Breast epithelium (tissue), 4 donors: ENCODE measurements at places on chromosomes 7 and 10. TPM values are rescaled to one million over a fixed set of nuclear protein-coding genes. Genes with fewer than 3 reads are reported as not detected.

- no peaks in the 10 kb centered on the region for H3K4me1 ChIP-seq
- no peak overlapping the region for H3K4me3 ChIP-seq
- H3K27me3 ChIP-seq, result no peaks in the 10 kb centered on the region
- peak overlapping the region; percentile 4 for H3K27ac ChIP-seq
- no peak for DNase-seq
Measured at GRCh38 chr7:29483219-29484104, 80.2 kb upstream of the PRR15 start.

DNA sequence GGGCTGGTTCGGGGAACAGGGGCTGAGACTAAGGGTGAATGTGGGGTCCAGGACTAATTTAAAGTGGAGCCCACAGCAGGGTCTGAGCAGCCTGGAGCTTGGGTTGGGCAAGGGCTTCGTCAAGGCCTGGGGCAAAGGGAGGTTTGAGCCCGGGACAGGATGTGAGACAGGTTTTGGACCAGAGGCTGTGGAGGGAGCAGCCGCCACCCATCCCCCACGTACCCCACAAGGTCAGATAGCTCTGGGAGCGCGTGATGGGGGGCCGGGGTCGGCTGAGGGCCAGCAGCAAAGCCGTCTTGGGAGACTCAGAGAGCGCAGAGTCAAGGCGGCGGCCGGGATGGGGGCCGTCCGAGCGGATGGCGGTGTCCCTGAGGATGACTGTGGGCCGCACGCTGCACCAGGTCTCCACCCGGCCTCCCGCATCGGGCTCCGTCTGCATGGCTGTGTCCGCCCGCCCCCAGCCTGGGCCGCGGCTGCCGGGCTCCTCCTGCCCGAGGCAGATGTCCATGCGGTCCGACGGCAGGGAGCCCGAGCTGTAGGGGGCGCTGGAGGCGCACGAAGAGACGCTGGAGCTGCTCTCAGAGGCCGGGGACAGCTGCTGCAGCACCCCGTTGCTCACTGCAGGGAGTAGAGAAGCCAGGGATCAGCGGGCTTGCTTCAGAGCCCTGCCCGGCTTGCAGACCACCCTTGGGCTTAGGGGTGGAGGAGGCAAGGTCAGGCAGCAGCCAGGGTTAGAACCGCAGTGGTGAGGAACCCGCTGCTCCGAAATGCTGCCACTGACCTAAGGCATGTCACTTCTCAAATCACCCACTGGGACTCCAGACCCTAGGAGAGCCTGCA is 12.1 kb downstream of the PDZD7 start:
- no peak overlapping the region for H3K4me3 ChIP-seq
- no peaks in the 10 kb centered on the region for H3K36me3 ChIP-seq
- no peak for DNase-seq
- no peak overlapping the region for H3K27ac ChIP-seq
- no peaks in the 10 kb centered on the region for H3K4me1 ChIP-seq
- no peaks in the 10 kb centered on the region for H3K27me3 ChIP-seq

GRCh38 chr10:33303988-33304387 is 30.5 kb downstream of the NRP1 start:
- peak overlapping the region; percentile 54 for H3K27ac ChIP-seq
- H3K27me3 ChIP-seq, result no peaks in the 10 kb centered on the region
- H3K4me3 ChIP-seq, result no peak overlapping the region
- no peaks in the 10 kb centered on the region for H3K4me1 ChIP-seq

Gene MASTL
- total RNA-seq, result 7.5 TPM

- H3K27ac ChIP-seq, result no peak overlapping the region
- no peak for DNase-seq
- no peaks in the 10 kb centered on the region for H3K36me3 ChIP-seq
- no peak overlapping the region for H3K4me3 ChIP-seq
- no peaks in the 10 kb centered on the region for H3K4me1 ChIP-seq
Measured at GRCh38 chr7:141397236-141398163, 153.7 kb upstream of the AGK start.

- no peaks in the 10 kb centered on the region for H3K27me3 ChIP-seq
- H3K36me3 ChIP-seq, result no peaks in the 10 kb centered on the region
- H3K4me3 ChIP-seq, result no peak overlapping the region
- DNase-seq, result no peak
Measured at GRCh38 chr10:6595499-6595898, 15.4 kb upstream of the PRKCQ start.

DNA sequence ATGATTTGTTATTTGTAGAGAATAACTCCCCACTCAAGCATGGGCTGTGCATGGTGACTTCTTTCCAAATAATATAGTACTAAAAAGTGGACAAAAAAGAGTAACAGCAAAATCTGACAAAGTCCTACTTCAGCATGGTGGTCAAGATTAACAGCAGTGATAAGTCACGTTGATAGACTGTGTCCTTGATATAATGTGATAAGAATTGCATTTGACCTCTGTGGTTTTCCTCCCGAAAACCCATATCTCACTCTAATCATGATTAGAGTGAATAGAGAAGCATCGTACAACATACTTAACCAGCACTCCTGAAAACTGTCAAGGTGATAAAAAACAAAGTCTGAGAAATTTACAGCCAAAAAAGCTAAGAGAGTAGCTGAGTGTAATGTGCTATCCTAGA is 42.4 kb downstream of the REEP3 start:
- no peak overlapping the region for H3K27ac ChIP-seq
- H3K4me3 ChIP-seq, result no peak overlapping the region
- no peaks in the 10 kb centered on the region for H3K4me1 ChIP-seq
- no peaks in the 10 kb centered on the region for H3K36me3 ChIP-seq

- no peak overlapping the region for H3K27ac ChIP-seq
- H3K36me3 ChIP-seq, result no peaks in the 10 kb centered on the region
- no peaks in the 10 kb centered on the region for H3K27me3 ChIP-seq
- no peaks in the 10 kb centered on the region for H3K4me1 ChIP-seq
Measured at GRCh38 chr10:112701211-112701877, 248.7 kb upstream of the TCF7L2 start.

- no peak overlapping the region for H3K4me3 ChIP-seq
- DNase-seq, result no peak
- H3K27me3 ChIP-seq, result no peaks in the 10 kb centered on the region
- H3K4me1 ChIP-seq, result no peaks in the 10 kb centered on the region
- no peak overlapping the region for H3K27ac ChIP-seq
Measured at GRCh38 chr10:86102031-86102430, 264.6 kb downstream of the GRID1 start.

GRCh38 chr10:111156754-111157153 is 79.9 kb downstream of the ADRA2A start:
- H3K4me3 ChIP-seq, result no peak overlapping the region
- DNase-seq, result no peak
- no peaks in the 10 kb centered on the region for H3K36me3 ChIP-seq

DNA sequence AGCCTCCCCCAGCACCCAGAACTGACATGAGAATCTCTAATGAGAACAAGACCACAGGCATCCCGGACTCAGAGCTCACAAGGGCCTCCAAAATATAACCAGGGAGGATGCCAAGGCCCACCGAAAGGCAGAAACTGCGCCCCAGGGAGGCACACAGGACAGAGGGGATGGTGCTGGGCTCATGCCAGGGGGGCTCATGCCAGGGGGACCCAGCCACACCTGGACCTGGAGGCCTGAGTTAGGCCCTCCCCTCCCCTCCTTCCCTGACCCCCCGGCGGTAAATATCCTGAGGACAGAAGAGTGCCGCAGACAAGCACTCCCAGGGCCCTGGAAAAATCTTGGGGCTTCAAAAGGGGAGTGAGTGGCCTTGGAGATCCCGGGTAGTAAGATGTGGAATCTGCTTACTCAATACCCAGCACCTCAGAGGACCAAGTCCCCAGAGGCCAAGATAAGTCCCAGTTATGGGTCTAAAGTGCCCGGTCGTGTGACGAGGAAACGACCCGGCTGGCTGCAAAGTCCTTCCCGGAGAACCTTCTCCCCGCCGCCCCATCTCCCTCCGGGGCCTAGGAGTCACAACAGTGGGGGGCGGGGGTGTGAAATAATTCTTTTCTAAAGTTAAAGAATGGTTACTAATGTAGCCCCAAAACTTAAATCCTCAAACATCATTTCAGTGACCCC is 11.9 kb downstream of the PDGFA start:
- H3K4me1 ChIP-seq, result no peaks in the 10 kb centered on the region
- no peak for DNase-seq
- H3K27ac ChIP-seq, result peak overlapping the region; percentile 33
- no peak overlapping the region for H3K4me3 ChIP-seq

Gene KCP
- total RNA-seq, result 0.33 TPM

DNA sequence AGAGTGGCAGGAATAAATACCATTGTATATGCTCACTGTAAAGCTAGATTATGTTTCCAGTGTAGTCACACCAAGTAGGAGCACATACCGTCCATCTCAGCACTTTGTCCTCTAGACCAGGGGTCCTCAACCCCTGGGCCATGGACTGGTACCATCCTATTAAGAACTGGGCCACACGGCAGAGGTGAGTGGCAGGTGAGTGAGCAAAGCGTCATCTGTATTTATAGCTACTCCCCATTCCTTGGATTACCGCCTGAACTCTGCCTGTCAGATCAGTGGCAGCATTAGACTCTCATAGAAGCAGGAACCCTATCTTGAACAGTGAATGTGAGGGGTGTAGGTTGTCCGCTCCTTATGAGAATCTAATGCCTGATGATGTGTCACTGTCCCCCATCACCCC is 735.3 kb downstream of the MAGI2 start:
- H3K4me3 ChIP-seq, result no peak overlapping the region
- no peaks in the 10 kb centered on the region for H3K27me3 ChIP-seq
- H3K4me1 ChIP-seq, result no peaks in the 10 kb centered on the region
- no peak for DNase-seq
- H3K36me3 ChIP-seq, result no peaks in the 10 kb centered on the region

DNA sequence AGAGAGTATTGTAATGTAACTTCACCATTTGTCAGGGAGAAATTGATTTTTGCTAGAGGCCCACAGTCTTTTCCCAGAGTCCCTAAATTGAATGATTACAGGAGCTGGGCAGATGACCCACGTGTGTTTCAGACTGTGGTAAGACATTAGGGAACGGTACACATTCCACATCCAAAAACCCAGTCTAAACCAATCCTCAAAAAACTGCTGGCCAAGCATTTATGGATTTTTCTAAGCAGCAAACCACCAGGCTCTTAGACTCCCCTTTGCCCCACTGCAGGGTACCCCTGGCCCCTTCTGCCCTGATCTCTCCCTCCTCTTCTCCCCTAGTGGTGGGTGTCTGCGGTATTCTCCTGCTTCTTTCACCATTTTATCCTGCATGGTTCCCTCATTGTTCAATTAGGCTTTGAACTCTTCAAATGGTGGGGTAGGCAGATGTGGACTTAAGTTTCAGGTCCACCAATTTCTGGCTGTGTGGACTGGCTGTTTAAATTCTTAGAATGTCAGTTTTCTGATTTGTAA is 135.5 kb upstream of the SORCS3 start:
- no peaks in the 10 kb centered on the region for H3K4me1 ChIP-seq
- no peak overlapping the region for H3K4me3 ChIP-seq
- H3K27me3 ChIP-seq, result no peaks in the 10 kb centered on the region
- DNase-seq, result no peak

- no peak for DNase-seq
- no peak overlapping the region for H3K4me3 ChIP-seq
- no peaks in the 10 kb centered on the region for H3K36me3 ChIP-seq
- no peaks in the 10 kb centered on the region for H3K4me1 ChIP-seq
- H3K27me3 ChIP-seq, result no peaks in the 10 kb centered on the region
Measured at GRCh38 chr7:80319461-80319860, 184.8 kb downstream of the GNAI1 start.

GRCh38 chr7:1117321-1117928 is 29.5 kb downstream of the GPER1 start:
- no peaks in the 10 kb centered on the region for H3K36me3 ChIP-seq
- DNase-seq, result no peak
- no peak overlapping the region for H3K27ac ChIP-seq

GRCh38 chr10:29712108-29712507 is 77.3 kb upstream of the SVIL start:
- no peak overlapping the region for H3K27ac ChIP-seq
- no peaks in the 10 kb centered on the region for H3K4me1 ChIP-seq
- no peaks in the 10 kb centered on the region for H3K36me3 ChIP-seq
- no peak overlapping the region for H3K4me3 ChIP-seq
- no peak for DNase-seq
- no peaks in the 10 kb centered on the region for H3K27me3 ChIP-seq

DNA sequence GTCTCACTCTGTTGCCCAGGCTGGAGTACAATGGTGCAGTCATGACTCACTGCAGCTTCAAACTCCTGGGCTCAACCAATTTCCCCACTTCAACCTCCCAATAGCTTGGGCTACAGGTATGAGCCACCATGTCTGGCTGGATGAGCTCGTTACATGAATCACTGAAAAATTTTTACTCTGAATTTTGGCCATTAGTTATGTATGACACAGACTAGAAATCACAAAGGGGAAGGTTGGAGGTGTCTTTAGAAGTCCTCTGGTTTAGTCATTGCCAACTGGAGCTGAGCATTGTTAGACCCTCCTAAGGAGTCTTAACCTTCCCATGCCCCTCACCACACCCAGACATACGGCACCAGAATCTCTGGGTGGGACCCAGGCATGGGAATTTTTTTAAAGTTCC is 34.7 kb downstream of the SVIL start:
- H3K27ac ChIP-seq, result peak overlapping the region; percentile 77
- DNase-seq, result peak; percentile 3
- H3K4me3 ChIP-seq, result no peak overlapping the region
- no peaks in the 10 kb centered on the region for H3K4me1 ChIP-seq
- H3K36me3 ChIP-seq, result no peaks in the 10 kb centered on the region

GRCh38 chr7:22093001-22093400 is 147.3 kb upstream of the CDCA7L start:
- no peak for DNase-seq
- H3K27me3 ChIP-seq, result no peaks in the 10 kb centered on the region
- no peak overlapping the region for H3K27ac ChIP-seq
- no peak overlapping the region for H3K4me3 ChIP-seq

Gene GIMAP2
- 10.7 TPM for total RNA-seq

GRCh38 chr7:128381161-128381821 is 19.8 kb upstream of the PRRT4 start:
- no peaks in the 10 kb centered on the region for H3K4me1 ChIP-seq
- no peak overlapping the region for H3K4me3 ChIP-seq
- H3K27me3 ChIP-seq, result no peaks in the 10 kb centered on the region
- H3K36me3 ChIP-seq, result no peaks in the 10 kb centered on the region

DNA sequence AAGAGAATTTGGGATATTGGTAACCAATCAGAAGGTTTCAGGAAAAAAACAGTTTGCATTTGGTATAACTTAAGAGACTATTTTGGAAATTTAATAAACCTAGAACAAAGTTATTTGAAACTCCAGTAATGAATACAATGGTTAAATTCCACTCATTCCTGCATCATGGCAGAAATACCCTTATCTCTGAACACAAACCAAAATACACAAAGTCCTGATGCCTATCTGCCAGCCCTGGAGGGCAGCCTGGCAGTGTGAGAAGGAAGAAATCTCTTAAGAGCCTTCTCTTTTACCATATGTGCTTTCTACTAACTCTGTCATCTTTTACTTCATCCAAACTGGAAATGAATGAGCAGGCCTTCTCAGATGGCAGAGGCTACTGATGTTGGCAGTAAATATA is 147.1 kb upstream of the LYZL1 start:
- no peaks in the 10 kb centered on the region for H3K4me1 ChIP-seq
- H3K36me3 ChIP-seq, result no peaks in the 10 kb centered on the region
- H3K27ac ChIP-seq, result no peak overlapping the region
- H3K27me3 ChIP-seq, result no peaks in the 10 kb centered on the region
